ENCODE measurements at places on chromosomes 12 and 14.

DNA sequence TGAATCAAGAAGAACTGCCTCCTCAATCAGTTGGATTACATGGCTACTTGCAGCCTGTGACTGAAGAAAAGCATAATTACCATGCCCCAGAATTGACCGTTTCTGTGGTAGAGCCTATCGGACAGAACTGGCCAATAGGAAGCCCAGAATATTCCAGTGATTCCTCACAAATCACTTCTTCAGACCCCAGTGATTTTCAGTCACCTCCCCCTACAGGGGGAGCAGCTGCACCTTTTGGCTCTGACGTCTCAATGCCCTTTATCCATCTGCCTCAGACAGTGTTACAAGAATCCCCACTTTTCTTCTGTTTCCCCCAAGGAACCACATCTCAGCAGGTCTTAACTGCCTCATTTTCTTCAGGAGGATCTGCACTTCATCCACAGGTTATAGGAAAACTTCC is 80.8 kb downstream of the RAD52 start:
- no peak overlapping the region for H3K4me3 ChIP-seq
- peaks cover 20% of the 10 kb centered on the region for H3K36me3 ChIP-seq
- no peaks in the 10 kb centered on the region for H3K27me3 ChIP-seq
- H3K27ac ChIP-seq: no peak overlapping the region
- DNase-seq: no peak

DNA sequence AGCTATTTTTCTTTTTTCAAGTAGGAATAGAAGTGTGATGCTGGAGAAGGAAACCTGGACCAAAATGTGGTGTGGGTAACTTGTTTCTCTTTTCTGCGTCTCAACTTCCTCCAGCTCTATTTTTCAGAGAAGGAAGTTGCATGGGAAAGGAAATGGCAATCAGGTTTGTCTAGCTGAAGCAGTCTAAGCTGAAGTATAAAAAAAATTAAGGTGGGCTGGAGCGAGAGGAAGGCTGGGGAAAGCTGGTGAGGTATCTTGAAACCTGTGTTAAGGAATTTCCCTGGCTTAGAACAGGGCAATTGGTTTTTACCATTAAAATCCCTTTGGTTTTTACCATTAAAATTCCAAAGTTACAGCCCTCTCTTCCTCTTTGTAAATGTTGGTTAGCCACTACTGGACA is 34.2 kb upstream of the NINJ2 start:
- no peaks in the 10 kb centered on the region for H3K4me1 ChIP-seq
- H3K36me3 ChIP-seq: no peaks in the 10 kb centered on the region
- H3K27me3 ChIP-seq: no peaks in the 10 kb centered on the region
- H3K27ac ChIP-seq: no peak overlapping the region

GRCh38 chr12:49296836-49297694 is 2.1 kb downstream of the PRPH start:
- peaks cover 47% of the 10 kb centered on the region for H3K27me3 ChIP-seq
- no peaks in the 10 kb centered on the region for H3K36me3 ChIP-seq
- H3K27ac ChIP-seq: no peak overlapping the region
- no peak for DNase-seq

GRCh38 chr12:95390192-95390591 is 83.8 kb upstream of the METAP2 start:
- H3K4me1 ChIP-seq: no peaks in the 10 kb centered on the region
- no peaks in the 10 kb centered on the region for H3K36me3 ChIP-seq
- no peak overlapping the region for H3K27ac ChIP-seq
- H3K27me3 ChIP-seq: no peaks in the 10 kb centered on the region
- no peak for DNase-seq

DNA sequence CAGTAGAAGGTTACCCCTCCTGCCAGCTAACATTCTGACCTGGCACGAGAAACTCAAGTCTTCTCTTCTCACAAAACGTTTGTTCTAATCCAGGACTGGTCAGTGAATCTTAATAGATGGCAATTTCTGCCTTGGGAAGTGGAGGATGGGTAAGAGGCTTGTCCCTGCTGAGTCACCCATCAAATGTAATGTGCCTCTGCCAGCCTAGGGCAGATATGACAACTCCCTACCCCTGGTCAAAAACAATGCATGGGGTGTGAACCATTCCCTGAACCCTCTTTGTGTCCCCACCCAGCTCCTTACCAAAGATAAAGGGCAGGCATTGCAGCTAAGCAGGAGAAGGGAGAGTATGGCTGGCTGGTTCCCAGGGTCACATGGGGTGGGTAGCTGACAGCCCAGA is 1052.9 kb downstream of the GALC start:
- DNase-seq: no peak
- no peak overlapping the region for H3K27ac ChIP-seq
- H3K4me3 ChIP-seq: no peak overlapping the region
- H3K27me3 ChIP-seq: no peaks in the 10 kb centered on the region
- H3K36me3 ChIP-seq: no peaks in the 10 kb centered on the region
